H4 (cell line): ENCODE measurements at places on chromosomes 16 and 17. TPM values are rescaled to one million over a fixed set of nuclear protein-coding genes. Genes with fewer than 3 reads are reported as not detected.
A peak's percentile ranks its signal among the peaks of the same experiment; 100 is the strongest.

- no peak for DNase-seq
These were observed 230.6 kb upstream of the RPL38 start for GRCh38 chr17:73972901-73973300.

TRPV2 gene
- total RNA-seq: 4.8 and 5.5 TPM in 2 replicates

GRCh38 chr17:72122765-72123529 lies 2.1 kb downstream of the SOX9 start:
- DNase-seq: peak; percentile 74

- DNase-seq: no peak
These were observed 63.0 kb downstream of the NUP93 start for GRCh38 chr16:56792967-56793366.

GRCh38 chr17:82457929-82458178 lies 687 bp upstream of the NARF start:
- no peak for DNase-seq

KIF18B gene
- 4.5 and 4.9 TPM in 2 replicates for total RNA-seq

TBC1D28 gene
- not detected in 2 replicates for total RNA-seq

RRAD gene
- total RNA-seq: 0.12 TPM in 1 of 2 replicates, not detected in the other
